DMS79 treated with DMSO at 0.1 percent for 48 hours (cell line): ENCODE measurements at places on chromosomes 4 and X.

GRCh38 chr4:92307866-92308265, 4.1 kb downstream of the GRID2 start:
- DNase-seq: peak; percentile 60

GRCh38 chrX:117094149-117094548, 631.4 kb upstream of the CT83 start:
- no peak for DNase-seq

- no peak for DNase-seq
Observed at GRCh38 chr4:138412847-138413246, 170.7 kb upstream of the SLC7A11 start.

DNA sequence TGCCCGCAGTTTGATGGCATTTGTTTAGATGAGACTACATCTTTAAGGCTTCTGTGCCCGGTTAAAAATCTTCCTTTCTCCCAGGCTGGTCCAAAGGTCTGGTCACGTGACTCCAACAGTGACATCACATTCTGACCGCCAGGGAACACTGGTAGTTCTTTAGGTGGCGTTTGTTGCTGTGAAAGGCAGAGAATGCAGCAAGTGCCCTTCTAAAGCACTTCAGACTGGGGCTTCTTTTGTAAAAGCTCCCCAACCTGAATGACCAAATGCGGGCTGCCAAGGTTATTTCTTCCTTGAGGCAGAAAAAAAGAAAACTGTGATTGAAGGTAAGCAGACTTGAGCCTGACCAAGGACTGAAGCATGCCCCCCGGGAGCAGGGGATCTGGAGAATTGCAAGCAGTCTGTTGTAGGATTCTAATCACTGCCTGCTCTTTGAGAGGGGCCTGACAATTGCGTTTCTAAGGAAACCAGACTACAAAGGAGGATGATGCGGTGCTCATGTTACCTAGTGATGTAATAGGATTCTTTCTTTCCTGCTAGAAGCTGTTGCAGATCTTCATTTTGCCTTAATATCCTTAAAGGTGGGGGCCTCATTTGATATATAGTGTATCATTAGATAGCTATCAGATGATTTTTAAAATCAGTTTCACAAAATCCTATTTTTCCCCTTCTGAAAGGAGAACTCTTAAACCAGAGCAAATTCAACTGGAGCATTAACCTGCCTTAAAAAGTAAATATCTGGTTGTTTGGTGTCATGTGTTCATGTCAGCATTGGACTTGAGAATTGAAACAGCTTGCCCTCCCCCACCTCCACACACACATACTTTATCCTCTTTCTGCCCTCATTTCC, 133.1 kb downstream of the AKAP4 start:
- peak; percentile 56 for DNase-seq

DNA sequence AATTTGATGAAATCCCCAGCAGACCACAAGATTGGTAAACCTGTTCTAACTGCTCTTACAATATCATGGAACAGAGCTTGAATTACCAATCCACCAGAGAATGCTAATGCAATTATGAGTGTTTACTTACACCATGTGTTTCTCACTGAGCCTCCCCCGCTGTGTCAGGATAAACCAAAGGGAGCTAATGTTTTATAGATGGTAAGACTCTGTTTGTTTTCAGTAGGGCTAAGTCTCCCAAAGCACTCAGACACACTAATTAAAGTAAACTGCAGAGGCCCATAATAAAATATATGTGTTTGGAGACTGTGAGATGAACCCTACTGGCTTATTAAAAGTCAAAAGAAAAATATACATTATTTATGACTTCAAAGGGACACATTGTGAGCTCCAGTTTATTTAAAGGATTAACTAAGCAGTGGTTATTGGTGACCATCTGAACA, 261.7 kb upstream of the FAM241A start:
- DNase-seq: no peak

GRCh38 chrX:106726485-106727437, at the start of gene RNF128:
TSS of gene RNF128 (plus strand) at chrX:106726701. CDS start at chrX:106726914, 213 bp downstream.
- peak; percentile 3 for DNase-seq

- DNase-seq: peak; percentile 25
Observed at GRCh38 chr4:53644607-53645006, 53.3 kb upstream of the LNX1 start.

DNA sequence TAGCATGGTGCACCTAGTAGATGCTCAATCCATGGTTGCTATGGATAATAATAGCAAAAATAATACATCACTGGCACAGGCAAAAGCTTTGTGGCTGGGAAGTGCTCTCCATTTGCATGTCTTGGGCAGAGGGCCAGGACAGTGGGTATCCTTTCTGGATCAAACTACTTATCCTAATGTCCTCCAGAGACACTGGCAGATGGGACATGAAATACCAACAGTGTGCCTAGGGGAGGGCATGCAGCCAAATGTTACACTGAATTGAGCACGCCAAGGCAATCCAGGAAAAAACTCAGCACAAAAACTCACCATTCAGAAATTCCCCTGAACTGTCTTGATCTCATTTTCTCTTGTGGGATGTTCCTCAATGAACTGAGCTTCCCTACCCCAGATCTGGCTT, 98.6 kb upstream of the SCML1 start:
- peak; percentile 43 for DNase-seq

DNA sequence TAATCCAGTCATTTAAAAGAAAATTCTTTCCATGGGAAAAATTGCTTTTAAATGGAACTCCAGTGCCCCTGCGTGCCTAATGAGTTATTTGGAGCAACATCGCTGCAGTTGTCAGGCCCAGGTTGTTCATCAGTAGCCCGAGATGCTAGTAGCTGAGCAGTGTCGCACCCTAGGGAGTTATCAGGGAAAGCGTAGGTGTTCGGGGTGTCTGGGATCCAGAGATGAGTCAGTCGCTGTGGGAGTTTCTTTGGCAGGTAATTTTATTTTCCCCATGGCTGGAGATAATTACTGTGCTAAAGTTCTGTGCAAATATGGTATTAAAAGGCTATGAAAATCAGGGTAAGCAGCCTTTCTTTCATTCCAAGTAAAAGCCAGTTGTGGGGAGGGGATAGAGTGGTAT, 49.4 kb downstream of the ANXA3 start:
- no peak for DNase-seq

- DNase-seq: no peak
Observed at GRCh38 chr4:31748382-31748781, 1028.2 kb downstream of the PCDH7 start.

GRCh38 chr4:72031868-72032608, at the start of gene NPFFR2:
TSS of gene NPFFR2 (plus strand) at chr4:72032000. CDS start at chr4:72128592, 96,592 bp downstream.
- DNase-seq: peak; percentile 7

- no peak for DNase-seq
Observed at GRCh38 chrX:1449823-1450149, 2.9 kb downstream of the ASMTL start.

GRCh38 chr4:2595436-2595835, 59.0 kb downstream of the FAM193A start:
- no peak for DNase-seq
